T-helper 2 cell (primary cell): ENCODE measurements at places on chromosomes 5 and 9.

GRCh38 chr5:759111-759751 lies 25.3 kb downstream of the ZDHHC11B start:
- peak; percentile 84 for DNase-seq

DNA sequence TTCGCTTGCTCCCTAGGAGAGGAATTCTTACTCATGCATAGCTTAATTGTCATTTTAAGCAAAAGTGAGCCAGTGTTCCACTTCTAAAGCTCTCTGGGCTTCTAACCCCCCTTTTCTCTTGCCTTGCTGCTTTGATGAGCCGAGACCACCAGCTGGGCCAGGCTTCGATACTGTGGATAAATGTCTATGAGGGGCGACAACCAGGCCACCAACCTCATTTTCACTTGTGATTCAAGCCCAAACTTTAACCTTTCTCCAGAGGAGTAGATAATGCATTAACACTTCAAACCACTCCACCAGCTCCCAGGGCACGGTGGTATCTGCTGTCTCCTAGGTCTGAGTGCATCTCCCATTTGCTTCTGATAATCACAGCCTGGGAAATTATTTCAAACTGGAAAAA lies 205.6 kb downstream of the PSAT1 start:
- no peak for DNase-seq

GRCh38 chr5:137954131-137954879 lies 65.0 kb downstream of the PKD2L2 start:
- no peak for DNase-seq

- DNase-seq = no peak
Observed at GRCh38 chr5:170503990-170504596, at the start of gene KCNIP1. Gene KCNIP1, plus strand, starts transcription at chr5:170504020.

GRCh38 chr5:1663186-1663585 lies 136.5 kb downstream of the MRPL36 start:
- DNase-seq = no peak

- no peak for DNase-seq
Observed at GRCh38 chr5:135238622-135239452, 160.2 kb downstream of the MACROH2A1 start.

GRCh38 chr9:78547831-78548230 lies 250.9 kb downstream of the PSAT1 start:
- DNase-seq = no peak

DNA sequence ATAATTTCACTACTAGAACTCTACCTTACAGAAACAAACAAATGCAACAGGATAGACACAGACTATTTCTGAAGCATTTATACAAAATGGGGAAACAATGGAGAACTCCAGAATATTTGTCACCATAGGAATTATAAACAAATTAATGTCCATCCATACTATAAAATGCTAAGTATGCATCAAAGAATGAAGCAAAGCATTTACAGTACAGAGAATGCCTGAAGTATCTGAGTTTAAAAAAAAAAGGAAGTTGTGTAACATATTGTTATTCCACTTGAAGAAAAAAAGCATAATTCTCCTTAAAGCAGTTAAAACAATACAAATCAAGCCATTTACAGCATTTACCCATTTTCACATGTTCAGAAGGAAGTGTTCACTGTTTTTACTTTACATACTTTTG lies 53.0 kb downstream of the DROSHA start:
- no peak for DNase-seq

DNA sequence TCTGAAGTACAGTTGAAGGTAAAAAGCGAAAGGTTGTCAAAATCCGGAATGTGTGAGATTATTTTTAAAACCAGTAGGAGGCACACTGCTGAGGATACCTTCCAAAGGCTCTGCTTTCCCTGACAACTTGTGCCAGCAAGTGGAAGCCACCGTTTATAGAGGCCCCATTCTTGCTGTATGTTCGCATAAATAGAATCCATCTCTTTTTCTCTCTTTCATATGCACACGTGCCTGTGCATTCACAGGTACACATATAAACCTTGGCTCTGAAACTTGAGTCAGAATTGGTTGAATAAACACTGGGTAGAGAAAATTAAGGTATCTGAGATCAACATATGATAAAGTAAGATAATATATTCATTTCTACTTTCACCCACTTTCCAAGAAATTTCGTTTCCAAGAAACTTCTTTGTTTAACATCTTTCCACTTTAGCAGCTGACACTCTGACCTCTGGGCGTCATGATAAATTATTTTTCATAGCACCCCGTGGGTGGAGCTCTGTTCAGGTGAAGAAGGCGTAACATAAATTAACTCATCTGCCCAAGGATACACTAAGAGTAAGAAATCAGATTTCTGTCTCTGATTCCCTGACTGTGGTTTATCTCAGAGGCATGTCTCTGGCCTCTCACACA lies 63.7 kb upstream of the RICTOR start:
- DNase-seq = no peak

- no peak for DNase-seq
Observed at GRCh38 chr9:70588381-70588780, 173.9 kb upstream of the KLF9 start.

DNA sequence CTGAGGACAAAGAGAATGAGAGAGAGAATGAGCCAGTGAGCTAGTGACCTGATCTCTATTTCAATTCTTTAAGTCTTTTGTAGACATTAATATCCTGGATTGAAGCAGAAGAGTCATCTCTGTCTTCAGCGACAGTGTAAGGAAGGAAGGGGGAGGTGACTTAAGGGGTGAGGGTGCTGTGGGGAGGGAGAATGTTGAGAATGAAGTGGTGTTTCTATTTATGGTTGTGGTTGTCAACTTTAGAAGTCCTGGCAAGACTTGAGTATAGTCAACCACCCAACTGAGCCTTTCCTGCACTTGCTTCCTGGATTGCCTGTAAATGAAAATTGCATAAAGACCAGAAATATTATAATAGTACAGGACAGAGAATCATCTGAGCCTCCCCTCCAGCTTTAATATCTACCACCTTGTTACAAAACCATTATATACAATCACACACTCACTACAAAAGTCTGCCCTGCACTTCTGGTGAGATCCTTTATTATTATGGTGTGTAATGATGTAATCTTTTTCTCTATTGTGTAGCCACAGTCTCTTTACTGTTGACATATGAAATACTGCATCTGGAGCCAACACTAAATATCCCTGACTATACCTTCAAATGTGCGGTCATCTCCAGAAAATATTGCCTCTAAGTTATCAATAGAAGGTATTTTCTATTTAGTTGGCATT lies 91.7 kb downstream of the NTRK2 start:
- DNase-seq = no peak

DNA sequence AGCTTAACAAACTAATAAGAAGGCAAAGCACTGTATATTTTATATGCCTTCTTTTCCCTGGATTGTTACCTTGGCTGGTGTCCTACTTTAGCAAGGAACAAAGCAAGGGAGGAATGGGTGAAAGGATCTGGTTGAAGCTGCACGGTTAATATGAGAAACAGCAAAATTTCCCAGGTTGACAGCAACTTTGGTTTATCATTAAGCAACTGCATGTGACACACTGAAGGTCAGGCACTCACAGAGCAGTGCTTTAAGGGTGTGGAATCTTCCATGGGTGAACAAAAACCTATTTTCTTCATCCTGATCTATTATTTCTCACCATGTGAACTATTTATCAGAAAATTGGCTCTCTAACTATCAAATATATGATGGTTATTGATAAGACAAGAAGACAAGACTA lies 109.0 kb upstream of the ATP10B start:
- DNase-seq = no peak

DNA sequence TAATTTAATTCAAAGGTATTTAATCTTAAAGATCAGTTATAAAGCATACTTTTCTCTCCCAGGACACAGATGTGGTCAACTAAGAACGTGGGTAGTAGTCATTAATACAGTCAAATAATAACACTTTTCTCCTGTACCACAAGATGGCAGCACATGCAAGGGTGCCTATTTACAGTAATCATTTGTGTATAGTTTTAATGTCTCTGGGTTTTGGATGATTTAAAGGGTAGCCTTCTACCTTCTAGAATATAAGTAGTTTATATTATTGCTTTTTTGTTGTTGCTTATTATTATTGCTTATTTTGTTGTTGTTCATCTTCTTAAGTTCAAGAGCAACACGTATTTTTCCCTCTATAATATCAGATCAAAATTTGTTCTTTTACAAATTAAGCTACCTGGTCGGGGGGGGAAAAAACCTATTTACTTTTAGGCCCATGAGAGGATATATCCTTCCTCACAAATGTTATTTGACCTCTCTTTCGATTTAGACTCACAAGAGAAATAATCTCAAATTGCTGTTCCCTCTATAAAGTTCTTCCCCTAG lies 59.6 kb upstream of the SLC27A6 start:
- DNase-seq = peak; percentile 2

GRCh38 chr9:79769476-79770275 lies 197.9 kb downstream of the TLE4 start:
- DNase-seq = no peak

GRCh38 chr5:137641148-137641547 lies 94.7 kb downstream of the KLHL3 start:
- no peak for DNase-seq

DNA sequence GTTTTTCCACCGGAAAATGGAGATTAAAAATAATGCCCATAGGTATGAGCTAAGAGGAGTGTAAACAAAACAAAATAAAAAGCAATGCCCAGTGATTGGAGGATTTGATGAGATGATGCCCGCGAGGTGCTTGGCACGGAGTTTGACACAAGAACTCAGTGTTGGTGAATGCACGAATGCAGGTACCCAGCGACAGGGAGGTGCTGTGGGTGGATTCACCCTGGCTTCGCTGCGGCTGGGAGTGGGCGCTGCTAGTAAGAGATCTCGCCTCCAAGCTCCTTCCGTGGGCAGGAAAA lies 526 bp upstream of the STXBP1 start:
- no peak for DNase-seq

DNA sequence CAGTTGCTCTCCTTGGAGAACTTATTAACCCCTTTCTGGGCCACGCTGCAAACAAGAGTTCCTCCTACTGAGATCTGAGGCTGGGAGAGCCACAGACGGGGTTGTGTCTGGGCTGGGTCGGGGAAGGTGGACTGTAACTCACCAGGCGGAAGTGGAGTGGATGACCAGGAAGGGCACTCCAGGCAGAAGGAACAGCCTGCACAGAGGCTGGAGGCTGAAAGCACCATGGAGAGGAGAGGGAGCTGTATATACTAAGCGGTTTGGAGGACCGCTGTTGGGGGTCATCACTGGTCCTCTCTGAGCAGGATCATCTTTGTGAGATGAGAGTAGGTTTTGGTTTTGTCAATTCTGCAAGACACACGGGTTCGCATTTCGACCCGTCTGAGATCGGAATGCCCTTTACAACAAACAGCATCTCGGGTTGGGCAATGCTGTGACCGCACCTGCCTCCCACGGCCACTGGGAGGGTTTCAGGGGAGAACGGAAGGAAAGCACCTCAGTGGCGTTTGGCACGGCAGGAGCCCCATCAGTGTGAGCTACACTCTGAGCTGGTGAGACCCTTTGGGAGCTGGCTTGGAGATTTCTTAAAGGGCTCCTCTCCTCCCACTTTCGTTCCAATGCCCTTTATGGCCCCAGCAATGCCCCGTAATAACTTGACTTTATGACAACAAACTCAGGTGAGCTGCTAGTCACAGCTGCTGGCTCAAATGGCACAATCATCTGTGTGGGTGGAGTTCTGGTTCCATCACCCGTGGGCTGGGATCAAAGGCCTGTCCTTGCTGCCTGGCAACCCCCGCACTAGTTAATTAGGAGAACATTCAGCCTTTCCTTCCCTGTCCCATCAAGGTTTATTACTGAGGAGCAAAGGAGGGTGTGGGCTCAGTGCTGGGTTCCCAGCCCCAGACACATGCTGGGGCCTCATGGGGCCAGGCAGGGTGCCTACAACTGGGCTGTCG lies 18.7 kb upstream of the NEURL1B start:
- DNase-seq = no peak

- no peak for DNase-seq
Observed at GRCh38 chr5:37370550-37370863, 399 bp downstream of the NUP155 start.

GRCh38 chr9:126457890-126458289 lies 131.3 kb downstream of the MVB12B start:
- no peak for DNase-seq

GRCh38 chr5:180830253-180831138 lies 27.9 kb upstream of the MGAT1 start:
- peak; percentile 51 for DNase-seq

DNA sequence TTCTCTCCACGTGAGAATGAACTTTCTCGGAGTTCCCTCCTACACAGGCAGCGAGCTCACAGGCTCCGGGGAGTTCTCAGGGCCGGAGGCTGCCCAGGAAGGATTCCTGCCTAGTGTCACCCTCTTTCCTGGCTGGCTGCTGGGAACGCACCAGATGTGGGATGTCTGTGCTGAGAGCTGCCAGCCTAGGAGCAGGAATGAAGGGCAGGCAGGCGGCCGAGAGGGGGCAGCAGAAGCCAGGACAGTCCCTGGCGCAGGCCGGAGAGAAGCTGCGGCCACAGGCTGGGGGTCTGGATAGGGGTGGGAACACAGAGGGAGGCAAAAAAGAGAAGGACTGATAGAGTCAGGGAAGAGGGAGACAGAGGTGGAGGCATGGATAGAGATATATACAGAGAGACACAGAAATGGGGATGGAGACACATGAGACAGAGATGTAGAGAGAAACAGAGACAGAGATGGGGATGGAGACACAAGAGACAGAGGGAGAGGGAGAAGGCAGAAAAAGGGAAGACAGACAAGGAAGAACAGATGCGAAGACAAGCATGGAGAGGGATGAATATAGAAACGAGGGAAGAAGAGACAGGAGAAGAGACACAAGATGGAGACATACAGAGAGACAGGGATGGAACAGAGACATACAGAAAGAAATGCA lies 25.3 kb upstream of the ENHO start:
- no peak for DNase-seq

DNA sequence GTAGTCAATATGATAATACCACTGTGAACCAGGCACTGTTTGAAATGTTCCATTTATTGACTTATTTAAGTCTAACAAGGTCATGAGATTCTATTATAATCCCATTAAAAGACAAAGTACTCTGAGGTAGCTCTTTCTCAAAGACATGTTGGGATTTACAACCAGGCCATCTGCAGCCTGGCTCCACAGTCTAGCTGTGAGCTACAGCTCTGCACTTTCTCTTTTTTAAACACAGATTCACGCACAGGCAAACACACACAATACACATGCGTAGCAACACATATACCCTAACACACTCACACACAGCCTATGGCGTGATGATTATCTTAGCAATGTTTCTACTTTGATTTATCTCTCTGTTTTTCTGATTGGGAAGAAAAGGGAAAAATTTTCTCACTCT lies 174.3 kb downstream of the PRR16 start:
- no peak for DNase-seq

- no peak for DNase-seq
Observed at GRCh38 chr9:123419091-123419490, 63.1 kb downstream of the CRB2 start.

DNA sequence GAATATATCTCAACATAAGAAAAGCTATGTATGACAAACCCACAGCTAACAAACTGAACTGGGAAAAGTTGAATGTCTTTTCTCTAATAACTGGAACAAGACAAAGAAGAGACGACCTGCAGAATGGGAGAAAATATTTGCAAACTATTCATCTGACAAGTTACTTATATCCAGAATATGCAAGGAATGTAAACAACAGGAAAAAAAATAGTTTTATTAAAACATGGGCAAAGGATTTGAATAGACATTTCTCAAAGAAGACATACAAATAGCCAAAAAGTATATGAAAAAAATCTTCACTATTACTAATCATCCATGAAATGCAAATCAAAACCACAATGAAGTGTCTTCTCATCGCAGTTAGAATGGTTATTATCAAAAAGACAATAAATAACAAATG lies 181.7 kb upstream of the TLX3 start:
- DNase-seq = no peak
